ENCODE measurements at places on chromosomes 16 and 17.

GRCh38 chr17:50262001-50262794, 12.1 kb upstream of the TMEM92 start:
- no peak for DNase-seq

DNA sequence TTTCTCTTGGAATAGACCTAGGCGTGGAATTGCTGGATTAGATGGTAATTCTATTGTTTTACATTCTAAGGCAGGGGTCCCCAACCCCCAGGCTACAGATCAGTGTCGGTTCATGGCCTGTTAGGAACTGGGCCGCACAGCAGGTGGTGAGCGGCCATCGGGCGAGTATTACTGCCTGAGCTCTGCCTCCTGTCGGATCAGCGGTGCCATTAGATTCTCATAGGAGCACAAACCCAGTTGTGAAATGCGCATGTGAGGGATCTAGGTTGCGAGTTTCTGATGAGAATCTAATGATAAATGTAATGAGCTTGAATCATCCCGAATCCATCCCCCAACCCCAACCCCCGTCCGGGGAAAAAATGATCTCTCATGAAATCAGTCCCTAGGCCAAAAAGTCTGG, 23.0 kb downstream of the NLRC5 start:
- DNase-seq: no peak

- DNase-seq: peak; percentile 19
Measured at GRCh38 chr16:78444-79150, 572 bp downstream of the MPG start.

GRCh38 chr17:78974635-78975591, 4.8 kb downstream of the LGALS3BP start:
- DNase-seq: no peak

DNA sequence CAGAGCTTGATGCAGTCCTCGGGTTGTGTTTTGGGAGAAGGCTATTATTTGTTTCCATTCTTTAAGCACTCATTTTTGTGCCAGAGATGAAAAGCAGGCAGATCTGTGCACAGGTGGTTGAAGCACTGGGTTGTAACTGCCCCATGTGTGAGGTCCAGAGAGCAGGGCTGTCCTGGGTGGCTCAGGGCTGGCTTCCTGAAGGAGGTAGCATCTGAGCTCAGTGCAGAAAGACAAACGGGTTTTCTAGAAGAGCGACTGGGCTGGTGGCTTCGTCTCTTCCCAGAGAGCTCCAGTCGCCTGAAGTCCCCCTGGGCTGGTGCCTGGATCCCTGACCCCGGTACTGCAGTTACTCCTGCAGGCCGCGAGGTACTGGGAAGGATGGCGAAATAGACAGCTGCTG, 274.0 kb downstream of the SNX29 start:
- no peak for DNase-seq

DNA sequence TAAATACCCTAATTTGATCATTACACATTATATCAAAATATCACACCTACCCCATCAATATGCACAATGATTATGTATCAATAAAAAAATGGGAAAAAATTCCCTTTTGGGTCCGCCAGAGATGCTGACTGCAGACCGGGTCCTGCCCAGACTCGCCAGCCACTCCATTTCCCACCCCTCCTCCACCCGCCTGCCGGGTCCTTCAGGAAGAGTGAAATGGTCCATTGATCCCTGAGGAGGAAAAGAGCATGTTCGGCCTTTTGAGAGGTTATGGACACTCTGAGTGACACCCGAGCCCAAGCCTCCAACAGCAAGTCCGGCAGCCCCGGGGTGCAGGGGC, 123.9 kb upstream of the ZFHX3 start:
- no peak for DNase-seq

DNA sequence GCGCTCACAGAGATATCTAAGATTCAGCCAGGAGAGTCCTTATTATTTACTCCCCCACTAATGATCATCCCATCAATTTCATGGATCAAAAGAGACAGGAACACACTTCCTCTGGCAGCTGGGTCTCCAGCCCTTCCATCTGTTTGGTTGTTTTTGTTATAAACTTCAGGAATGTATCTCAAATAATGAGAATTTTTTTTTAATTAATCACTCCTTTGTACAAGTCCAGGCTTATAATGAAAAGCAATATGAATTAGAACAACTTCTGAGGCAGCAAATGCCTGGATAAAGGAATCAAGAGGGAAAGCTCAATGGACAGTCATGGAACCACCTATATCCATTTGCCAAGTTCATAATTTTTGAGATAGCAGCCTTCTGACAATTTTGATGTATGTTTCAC, 73.4 kb downstream of the HS3ST3B1 start:
- no peak for DNase-seq

DNA sequence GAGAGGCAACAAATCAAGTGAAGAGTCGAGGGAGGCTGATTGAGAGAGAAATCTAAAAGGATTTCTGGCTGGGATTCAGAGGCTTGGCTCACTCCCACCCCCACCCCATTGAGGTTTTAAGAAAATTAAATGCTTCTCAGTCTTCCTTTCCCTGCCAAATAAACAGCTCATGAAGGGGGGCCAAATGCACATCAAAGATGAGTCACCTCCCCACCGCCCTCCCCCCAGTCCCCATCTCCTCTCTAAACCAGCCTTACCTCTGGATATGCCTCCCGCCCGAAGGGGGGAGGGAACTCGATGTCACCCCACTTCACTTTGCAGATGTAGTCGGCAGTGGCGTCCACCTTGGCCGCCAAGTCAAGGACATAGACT, 11.6 kb downstream of the ACLY start:
- DNase-seq: no peak

DNA sequence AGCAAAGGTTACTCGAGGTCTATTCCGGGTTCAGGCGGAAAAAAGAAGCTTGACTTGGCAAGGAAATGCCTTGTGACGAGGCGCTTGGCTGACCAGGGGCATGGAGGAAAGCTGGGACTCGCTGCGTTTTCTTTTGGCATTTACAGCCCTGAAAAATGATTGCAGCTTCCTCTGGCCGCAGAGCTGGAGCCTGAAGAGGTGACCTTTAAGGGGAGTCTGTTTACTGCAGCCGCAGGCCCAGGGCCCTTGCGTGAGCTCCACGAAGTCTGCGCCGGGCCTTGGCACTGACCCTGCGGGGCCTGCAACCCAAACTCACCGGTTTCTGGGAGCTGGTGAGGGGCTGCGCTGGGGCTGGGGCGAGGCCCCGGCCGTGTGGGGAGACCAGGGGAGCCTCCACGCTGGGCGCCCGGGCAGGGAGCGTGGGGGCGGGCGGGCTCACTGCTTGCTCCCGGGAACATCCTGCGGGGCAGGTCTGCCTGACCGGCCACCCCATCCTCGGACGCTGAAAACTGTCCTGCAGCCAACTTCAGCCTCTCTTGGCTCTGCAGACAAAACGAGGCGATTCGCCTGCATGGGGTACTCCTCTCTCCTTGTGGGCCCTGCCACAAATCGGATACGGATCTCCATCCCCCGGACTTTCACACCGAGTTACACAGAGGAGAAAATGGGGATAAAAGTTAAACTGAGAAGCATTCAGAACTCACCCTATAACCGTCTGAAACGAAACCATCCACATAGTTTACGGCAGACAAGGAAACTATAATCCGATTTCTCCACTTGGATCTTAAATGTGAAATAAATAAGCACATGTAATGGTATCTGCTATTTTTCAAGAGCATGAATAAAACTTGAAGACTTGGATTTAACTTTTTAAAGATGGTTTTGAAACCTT, 206.3 kb upstream of the FOXF1 start:
- DNase-seq: no peak

- DNase-seq: no peak
Measured at GRCh38 chr17:7266784-7267183, 4.5 kb upstream of the CLDN7 start.

GRCh38 chr16:56478281-56479049, 27.1 kb downstream of the OGFOD1 start:
- DNase-seq: no peak

- DNase-seq: no peak
Measured at GRCh38 chr16:9256196-9256595, 164.8 kb downstream of the HAPSTR1 start.

DNA sequence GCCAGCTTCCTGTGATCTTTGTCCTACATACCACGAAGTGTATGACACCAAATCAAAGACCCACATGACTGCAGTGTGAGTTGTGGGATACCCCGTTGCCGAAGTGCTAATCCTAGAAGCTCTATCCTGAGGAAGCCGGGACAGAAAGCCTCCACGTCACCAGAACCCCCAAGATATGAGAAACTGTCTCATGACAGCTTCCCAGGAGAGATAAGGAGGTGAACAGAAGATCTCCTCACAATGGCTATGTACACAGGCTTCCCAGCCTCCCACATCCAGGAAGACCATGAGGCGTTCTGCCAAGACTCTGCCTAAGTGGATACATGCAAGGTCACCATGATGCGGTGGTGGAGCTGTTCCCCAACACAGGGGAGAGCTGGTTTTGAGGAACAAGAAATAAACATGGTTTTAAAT, 37.1 kb downstream of the TRIM25 start:
- DNase-seq: no peak

DNA sequence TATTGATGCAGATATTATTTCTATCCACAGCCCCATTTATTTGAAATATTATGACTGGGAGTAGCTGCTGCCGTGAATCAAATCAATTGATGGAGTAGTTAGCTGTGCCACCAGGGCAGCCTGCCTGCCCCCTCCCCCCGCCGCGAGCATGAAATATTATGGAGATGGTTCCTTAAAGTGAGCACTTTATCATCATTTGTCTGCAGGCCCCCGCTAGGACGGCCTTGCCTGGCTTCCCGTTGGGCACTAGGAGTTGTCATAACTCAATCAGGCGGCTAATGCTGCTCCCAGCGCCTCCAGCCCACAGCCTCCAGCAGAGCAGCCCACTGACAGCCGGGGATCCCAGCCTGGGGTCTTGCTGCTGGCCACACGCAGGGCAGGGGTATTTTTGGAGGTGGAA, 173.9 kb downstream of the SALL1 start:
- DNase-seq: no peak

- DNase-seq: peak; percentile 37
Measured at GRCh38 chr17:50177983-50178834, 12.4 kb downstream of the SGCA start.

DNA sequence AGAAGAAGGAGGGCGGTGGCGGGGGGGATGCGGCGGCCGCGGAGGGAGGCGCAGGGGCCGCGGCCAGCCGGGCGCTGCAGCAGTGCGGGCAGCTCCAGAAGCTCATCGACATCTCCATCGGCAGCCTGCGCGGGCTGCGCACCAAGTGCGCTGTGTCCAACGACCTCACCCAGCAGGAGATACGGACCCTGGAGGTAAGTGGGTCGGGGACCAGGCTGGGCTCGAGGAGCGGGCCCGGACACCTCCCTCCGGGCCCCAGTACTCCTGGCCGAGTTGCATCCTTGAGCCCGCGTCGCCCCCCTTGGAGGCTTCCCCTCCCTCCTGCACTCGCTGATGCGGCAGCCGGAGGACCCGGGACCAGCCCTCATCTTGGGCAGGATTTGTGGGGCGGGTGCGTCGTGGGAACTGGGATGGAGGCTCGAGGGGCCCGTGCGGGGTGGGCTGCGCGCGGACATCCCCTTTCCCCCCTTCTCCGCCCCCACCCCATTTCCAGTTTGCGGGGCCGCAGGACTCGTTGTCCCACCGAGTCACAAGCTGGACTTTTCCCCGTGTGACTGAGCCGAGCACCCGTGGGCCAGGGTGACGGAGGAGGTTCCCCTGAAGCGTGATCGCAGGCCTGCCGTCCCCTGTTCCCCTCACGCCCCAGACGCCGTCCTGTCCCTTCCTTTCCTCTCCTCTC, 572 bp downstream of the KSR1 start:
- peak; percentile 20 for DNase-seq

DNA sequence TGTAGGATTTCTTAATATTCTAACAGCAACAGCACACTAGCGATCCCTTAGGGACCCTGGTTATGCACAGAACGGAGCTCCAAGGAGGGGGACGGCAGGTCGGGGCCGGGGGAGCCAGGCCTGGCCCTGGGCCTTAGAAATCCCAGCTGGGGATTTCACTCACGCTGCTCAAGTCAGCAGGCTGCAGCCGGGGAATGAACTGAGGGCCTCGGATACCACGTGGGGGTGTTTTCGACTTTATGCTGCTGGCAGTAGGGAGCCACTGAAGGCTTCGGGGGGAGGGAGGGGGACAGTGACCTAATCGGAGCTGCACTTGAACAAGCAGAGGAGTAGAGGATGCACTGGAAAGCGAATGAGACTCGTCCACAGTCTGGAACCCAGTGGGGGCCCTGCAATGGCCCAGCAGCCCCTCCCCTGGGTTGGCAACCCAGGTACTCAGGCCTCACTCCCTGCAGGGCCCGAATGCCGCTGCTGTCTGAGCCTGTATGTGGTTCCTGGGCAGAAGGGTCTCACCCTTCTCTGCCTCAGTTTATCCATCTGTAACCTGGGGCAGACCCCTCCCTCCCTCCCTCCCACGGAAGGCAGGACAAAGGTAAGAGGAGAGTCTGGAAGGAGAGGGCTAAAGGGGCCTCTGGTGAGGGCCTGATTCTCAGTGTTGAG, 53.7 kb downstream of the RPH3AL start:
- DNase-seq: no peak

GRCh38 chr17:68463211-68464019, 6.1 kb upstream of the WIPI1 start:
- no peak for DNase-seq

DNA sequence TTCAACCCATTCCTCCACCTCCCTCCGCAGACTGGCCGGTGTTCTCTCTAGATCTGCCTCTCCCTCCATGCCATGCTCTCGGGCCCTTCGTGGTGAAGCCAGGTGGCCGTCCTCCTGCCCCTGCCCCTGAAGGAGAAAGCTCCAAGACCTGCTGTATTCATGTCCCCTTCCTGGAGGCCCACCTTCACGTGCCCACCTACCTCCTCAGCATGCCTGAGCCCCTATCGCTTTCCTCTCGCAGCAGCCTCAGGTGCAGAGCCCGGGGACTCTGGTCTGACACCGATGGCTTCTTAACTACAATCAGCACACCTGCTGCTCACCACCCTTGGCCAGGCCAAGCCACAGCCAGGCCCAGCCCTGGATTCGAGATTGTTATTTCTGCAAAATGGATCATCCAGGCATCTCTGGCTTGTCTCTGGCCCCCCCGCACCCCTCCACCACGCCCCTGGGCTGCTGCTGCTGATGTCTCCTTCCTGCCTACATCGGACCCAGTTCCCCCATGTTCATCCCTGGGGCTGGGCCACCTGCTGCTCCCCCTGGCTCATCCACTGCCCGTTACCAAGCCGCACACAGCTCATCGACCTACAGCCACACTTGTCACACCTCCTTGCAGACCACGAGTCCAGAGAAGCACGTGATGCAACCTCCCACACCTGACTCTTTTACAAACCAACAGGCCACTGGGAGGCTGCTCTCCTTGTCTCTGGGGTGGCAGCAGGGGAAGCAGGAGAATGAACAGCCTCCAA, 32.5 kb upstream of the TNFRSF13B start:
- DNase-seq: no peak

DNA sequence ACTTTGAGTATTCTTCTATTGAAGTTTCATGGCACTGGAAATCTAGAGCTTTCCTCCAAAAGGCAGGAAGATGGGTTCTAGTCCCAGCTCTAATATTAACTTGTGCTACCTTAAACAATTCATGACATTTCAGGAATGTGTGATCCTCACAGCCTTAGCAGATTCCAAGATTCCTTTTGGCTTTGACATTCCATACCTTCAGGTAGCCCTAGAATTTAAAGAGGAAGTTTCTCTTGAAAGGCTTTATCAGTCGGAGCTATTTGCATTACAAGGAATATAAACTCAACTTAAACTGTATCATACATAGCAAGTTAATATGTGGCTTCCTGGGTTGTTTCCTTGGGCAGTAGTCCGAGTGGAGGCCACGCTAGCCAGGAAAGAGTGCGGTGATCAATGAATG, 330.0 kb downstream of the SHISA9 start:
- DNase-seq: no peak
